Pancreas (tissue), 10 donors: ENCODE measurements at places on chromosomes 1 and 21. TPM values are rescaled to one million over a fixed set of nuclear protein-coding genes. Genes with fewer than 3 reads are reported as not detected.

SPSB1 gene
- 23.0 TPM for total RNA-seq

EDARADD gene
- total RNA-seq: 1.7 TPM

GRCh38 chr1:165834881-165835280, 7.5 kb downstream of the UCK2 start:
- DNase-seq: no peak

DNA sequence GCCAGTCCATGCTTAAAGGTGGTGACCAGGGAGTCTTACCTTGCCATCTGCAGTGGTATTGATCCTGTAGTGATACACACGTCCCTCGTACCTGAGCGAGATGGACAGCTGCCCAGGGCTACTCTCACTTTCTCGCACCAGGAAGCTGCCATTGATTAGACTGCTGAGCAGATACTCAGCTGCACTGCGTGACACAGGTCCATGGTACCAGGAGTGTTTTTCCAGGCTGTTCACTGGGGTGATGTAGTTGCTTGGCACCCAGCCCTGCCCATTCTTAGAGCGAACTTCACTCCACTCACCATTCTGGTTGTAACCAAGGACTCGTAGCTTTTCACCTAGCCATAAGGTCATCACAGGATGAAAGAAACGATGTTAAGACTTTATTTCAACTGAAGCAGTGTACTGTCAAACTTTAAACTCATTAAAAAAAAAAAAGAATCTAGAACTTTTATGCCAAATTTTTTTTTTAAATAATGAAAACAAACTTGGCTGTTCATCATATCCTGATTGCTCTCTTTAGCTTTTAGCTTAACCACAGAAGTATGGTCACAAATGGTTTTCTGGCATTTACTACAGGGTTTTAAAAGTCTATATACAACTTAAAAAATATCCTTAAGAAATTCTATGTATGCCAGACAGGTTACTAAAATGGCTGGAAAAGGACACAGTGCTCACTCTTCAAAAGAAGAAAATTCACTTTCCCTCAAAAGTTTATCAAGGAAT, 44.6 kb downstream of the TOR3A start:
- peak; percentile 40 for DNase-seq

DNA sequence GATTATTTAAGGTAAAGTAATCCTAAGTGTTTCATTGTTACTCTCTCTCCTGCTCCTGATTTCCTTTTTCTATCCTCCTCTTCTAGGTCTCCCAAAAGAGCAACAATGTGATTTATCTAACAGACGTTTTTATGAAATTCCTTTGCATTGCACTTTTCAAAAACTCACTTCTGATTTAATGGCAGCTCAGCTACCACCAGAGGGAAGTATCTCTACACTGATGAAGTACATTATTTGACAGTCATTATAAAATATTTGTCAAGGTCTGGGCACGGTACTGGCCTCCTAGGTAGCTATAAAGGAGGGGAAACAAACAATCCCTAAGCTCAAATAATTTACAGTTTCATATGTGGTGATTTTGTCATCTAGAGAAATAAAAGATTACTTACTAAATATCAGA, 15.6 kb downstream of the TMPRSS15 start:
- no peak for DNase-seq

- DNase-seq: no peak
Measured at GRCh38 chr1:51019811-51020210, 49.8 kb downstream of the CDKN2C start.

DNA sequence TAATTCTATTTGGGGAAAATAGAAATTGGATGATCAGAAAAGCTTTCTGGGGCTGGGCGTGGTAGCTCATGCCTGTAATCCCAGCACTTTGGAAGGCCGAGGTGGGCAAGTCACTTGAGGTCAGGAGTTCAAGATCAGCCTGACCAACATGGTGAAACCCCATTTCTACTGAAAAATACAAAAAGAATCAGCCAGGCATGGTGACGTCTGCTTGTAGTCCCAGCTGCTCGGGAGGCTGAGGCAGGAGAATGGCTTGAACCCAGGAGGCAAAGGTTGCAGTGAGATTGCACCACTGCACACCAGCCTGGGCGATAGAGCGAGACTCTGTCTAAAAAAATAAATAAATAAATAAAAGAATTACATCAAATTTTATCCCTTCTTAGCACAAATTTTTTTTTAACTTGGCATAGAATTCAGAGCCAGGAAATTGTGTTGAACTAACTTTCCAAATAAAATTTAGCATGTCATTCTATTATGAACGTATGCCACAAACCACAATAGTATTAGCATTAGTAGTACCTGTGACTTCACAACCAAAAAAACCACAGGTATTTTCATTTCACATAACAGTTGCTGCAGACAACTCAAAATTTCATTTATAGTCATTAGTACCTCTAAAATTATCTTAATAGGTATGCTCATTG, 4.5 kb upstream of the ANKRD13C start:
- no peak for DNase-seq

FCRL1 gene
- total RNA-seq: not detected

RNF223 gene
- 0.12 TPM for total RNA-seq

DNA sequence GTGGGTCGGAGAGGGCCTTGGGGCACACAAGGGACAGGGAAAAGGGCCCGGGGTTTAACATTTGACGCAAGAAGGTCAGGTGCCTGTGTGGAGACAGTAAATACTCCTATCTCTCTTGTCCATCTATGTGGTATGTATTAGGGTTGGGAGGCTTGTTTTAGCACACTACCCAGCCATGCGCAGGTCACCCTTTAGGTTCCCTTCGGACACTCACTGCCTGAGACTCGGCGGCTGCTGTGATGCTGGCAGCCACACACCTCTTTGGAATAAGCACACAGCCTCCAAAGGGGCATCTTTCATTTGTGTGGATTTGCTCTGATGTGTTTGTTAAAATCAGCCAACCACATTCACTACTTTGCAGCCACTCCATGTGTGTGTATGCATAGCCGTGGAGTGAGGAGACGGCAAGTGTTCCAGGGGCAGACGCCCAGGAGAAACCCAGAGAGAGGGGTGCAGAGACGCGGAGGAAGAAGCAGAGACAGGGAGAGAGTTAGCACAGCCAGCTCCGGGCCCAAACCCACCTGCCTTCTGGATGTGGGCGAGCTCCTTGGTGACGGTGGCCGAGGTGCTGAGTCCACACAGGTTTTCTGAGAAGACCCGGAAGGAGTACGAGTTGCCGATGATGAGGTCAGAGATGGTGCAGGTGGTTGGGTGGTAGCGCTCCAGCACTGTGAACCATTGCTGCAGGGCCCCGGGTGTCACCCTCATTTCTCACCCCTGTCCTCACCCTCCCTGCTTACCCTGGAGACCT, 5.7 kb downstream of the MYBPH start:
- DNase-seq: no peak

- DNase-seq: no peak
Measured at GRCh38 chr21:43608225-43608624, 51.1 kb downstream of the HSF2BP start.

CELF3 gene
- total RNA-seq: 2.0 TPM

RAB13 gene
- total RNA-seq: 45.7 TPM

OVAAL gene
- not detected for total RNA-seq

- no peak for DNase-seq
Measured at GRCh38 chr21:20779321-20779720, 218.9 kb upstream of the NCAM2 start.

- no peak for DNase-seq
Measured at GRCh38 chr1:159341736-159342135, 39.6 kb downstream of the FCER1A start.

DNA sequence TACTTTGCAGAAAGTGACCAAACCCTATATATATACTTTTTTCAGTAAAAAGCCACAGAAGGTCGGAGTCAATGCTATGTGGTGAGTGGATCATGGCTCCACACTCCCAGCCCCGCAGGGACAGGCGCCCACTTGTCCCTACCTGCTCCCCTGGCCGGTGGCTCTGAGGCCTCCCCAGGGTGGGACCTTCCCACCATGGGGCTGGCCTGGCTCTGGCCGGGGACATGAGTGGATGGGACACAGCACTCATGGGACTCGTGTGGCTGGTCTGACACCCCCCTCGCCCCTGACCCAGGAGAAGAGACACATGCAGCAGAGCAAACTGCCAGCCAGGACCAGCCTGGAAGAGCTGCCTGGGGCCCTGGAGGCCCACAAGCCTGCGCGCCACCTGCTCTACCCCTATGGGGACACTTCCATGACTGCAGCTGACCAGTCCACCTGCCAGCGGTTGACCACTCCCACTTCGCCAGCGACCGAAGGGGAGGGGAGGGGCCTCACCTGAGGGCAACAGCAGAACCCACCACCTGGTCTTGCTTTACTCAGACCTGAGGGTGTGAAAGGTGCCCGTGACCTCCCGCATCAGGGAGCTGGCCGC, 2.2 kb downstream of the SPATC1L start:
- no peak for DNase-seq

ESPN gene
- 0.67 TPM for total RNA-seq

- DNase-seq: no peak
Measured at GRCh38 chr1:67599085-67599484, 85.9 kb upstream of the GADD45A start.

WNT2B gene
- 2.0 TPM for total RNA-seq

AMY1C gene
- 0.43 TPM for total RNA-seq

DNA sequence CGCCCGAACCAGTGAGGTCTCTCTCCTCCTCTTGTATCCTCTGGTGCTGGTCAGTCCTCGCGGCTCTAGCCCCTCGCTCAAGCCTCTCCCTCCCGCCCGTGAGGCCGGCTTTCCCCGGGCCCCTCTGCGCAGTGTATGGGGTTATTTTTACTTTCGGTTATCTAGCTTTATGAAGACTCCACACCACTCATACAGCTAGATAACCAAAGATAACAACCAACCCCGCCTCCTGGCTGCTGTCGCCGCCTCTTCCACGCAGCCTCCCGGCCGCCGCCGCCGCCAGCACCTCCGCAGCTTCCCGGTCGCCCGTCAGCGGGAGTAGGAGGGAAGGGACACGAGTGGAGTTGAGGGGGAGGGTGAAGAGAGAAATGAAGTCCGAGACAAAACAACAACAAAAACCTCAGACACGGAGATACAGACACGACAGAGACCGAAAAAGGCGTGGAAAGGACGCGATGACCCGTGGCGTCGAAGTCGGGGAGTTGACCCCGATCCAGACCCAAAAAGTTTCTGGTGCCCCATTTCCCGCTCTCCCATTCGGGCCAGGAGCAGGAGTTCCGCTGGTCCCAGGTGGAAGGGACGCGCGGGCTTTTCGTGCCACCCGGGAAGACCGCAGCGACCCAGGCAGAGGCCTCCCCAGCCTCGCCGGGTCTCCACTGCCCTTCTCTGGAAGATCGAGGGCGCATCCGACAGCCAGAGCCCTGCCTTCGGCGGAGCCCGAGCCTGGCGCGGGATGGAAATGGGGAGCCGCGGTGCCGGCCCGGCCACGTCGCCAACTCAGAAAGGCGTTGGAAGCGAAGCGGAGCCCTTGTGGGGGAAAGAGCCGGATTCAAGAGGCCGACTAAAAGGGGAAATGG, 51.4 kb downstream of the RHBG start:
- DNase-seq: no peak

DNA sequence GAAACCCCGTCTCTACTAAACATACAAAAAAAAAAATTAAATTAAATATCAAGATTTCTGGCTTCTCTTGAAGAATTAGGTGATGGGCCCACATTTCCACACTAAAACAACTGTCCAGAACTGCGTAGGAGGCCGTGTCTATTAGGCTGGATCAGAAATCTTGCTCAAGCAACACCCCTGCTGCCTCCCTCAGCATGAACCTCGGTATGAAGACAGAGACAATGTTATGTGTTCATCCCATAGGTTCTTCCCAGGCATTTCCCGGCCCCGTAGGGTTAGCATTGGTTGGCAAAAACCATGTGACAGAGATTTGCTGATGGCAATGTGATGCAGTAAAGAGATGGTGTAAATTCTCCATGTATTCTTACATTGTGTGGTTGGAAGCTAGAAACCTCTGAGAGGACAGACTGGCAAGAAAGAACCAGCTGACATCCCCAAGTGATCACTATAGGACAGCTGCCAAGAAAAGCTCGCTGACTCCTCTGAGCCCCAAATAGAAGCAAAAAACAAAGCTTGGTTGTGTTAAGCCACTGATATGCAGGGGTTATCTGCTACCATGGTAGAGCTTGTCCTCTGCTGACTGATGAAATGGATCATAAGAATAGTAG, 34.5 kb downstream of the EBNA1BP2 start:
- DNase-seq: no peak

DNA sequence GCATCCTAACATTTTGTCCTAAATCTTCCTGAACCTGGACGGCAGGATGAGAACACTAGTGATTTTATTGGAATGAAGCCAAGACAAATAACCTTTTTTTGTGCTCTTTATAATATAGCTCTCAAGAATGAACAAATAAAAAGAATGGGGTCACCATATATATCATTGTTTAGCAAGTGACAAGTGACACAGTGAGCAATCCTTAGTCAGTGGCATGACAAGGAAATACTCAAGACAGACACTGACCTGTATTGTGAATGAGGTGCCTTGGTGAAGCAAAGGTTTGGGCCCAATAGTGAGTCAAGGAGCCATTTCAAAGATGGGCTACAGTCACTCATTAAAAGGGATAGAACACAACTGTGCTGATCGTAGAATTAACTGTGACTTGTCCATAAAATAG, 35.7 kb downstream of the PTGFR start:
- DNase-seq: no peak

DNA sequence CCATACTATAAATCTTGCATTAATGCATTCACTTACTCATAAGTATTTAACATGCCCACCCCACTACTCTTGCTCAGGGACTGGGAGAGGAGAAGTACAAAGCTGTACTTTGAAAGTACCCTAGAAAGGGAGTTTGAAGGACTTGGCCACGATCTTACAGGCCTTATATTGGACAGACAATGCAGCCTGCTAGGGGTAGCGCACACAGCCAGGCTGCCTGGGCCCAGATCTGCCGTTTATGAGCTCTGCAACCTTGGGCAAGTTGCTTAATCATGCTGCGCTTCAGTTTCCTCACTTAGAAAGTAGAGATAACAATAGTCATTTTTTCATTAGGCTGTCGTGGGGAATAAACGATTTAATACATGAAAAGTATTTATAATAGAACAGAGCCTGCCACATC, 110.1 kb downstream of the CDC7 start:
- DNase-seq: no peak

DNA sequence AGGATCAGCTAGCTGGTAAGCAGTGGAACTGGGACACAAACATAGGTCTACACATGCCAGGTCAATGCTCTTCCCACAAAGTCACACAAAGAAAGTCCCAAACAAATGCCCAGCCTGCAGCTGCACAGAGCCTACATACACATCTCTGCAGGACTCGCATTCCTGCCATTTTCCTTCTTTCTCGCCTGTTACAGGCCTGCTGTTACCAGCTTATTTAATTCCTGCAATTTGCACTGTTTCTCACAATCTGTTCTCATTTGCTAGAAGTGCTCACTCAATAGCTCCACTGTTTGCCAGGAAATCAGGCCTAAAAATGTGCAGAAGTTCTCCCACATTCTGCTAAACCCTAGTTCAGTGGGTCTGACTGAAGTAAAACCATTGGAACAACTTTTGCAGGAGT, 362.6 kb upstream of the C1orf87 start:
- DNase-seq: no peak

CR2 gene
- 0.03 TPM for total RNA-seq

- no peak for DNase-seq
Measured at GRCh38 chr1:234713859-234714258, 103.9 kb upstream of the IRF2BP2 start.
